ENCODE measurements at places on chromosomes 6 and 20.

DNA sequence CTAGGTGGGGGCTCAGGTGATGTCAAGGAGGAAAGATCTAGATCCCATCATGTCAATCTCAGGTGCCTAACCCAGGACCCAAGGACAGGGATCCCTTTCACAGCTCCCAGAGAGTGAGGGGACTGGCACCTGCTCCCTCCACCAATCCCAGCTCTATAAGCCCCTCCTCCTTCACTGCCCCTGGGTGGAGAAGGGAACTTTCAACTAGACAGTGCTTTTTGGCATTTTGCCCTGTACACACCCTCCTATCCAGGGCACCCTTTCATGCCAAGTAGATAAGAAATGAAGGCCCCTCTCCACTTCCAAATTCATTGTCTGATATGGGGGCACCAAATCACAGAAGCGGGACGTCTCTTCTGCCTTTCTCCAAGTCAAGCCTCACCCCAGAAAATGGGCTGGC is 61.6 kb downstream of the MDGA1 start:
- DNase-seq = no peak

DNA sequence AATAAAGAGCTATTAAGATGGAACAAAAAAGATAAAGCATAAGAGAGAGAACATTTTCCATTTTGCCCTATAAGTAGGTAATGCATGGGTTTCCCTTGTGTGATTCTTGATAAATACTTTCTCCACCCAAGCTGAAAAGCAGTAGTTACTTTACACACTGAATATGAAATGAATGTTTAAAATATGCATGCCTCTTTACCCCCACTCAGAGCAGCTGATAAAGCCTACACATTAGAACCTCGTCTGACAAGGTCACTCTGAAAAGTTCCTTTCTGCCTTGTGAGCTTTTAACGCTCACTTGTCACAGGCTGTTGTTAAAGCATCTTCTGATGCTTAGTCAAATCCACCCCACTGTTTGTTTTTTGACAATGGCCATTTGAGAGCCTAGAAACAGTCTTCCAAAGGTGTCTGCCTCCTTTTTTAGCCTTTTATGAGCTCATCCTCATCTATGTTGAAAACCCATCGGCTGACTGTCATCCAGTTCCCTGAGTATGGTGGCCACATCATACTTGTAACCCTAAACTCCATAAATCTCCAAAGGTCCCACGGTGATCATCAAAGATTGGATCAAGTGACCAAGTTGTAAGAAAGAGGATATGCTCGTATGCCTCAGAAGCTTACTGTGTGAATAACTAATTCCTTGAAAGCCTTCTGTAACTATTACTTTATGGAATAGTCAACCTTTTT is 102.8 kb downstream of the ATXN1 start:
- no peak for DNase-seq

DNA sequence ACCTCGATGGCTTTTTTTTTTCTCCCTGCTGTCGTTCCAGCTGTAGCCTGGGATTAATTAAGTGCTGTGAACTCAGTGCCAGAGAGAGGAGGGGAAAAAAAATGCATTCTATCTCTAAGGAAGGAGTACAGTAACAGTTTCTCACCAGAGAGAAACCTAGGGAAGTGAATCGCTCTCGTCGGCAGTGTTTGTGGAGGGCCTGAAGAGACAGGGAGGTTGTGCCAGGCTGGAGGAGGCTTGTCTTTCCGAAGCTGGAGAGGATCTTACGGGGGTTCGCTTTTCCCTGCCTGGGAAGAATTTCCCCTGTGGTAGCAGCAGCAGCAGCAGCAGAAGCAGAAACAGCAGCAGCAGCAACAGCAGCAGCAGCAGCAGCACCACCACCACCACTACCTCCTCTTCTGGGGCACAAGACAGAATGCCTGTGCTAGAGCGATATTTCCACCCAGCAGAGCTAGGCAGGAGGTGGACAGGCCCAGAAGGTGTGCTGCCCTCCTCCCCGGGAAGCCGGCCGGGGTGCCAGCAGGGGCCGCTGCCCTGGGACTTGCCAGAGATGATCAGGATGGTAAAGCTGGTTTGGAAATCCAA is 186.5 kb downstream of the PDE7B start:
- no peak for DNase-seq

DNA sequence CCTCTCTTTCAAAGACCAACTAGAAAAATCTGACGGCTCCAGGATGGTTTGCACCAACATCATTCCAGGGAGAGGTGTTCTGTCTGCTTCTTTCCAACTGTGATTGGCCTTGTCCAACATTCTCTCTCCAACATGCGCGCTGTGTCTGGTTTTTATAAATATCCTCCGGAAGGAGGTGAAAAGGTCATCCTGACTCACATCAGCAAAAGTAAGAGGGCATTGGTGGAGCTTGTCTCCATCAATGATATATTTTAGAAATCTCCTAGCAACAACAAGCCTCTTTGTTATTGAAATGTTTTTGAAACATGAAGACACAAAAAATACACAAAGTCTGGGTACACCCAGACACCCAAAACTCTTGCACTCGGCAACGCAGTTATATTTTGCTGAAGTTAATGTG is 475.3 kb upstream of the JARID2 start:
- no peak for DNase-seq

DNA sequence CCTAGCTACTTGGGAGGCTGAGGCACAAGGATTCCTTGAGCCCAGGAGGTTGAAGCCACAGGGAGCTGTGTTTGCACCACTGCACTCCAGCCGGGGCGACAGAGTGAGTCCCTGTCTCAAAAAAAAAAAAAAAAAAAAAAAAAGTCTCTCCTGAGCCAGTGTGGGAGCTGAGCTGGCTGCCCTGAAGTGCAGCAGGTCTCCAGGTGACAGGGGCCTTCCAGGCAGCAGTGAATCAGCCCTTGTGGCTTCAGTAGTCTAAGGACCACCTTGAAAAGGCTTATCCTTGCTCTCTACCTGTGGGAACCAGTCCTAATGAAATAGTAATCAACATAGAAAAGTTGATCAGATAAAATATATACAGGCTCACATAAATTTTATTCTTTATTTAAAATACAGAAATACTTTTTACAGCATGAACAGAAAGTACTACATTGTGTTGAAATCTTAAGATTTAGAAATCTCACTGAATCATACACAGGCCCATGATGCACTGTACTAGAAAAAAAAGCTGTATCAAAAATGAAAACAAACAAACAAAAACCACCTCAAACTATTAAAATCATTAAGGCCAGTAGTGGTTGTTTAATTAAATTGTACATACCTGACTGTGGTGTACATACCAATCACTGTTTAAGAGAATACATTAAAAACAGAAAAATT is 128.9 kb downstream of the SCML4 start:
- DNase-seq = no peak

DNA sequence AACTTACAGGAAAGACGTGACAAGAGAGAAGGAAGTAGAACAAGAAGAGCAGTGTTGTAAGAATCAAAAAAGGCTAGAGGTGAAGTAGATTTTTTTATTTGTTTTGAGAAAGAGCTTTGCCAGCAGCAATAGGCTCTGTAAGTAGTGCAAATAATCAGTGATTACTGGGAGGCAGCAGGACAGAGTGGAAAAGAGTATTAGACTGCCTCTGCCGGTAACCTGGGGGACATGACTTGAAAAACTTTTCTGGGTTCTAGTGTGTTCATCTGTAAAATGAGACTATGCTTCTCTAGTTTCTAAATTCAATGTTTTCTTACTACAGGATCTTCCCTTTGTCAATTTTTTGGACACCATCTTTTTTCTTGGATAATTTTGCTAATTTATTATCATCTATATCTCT is 5.8 kb upstream of the IRAK1BP1 start:
- DNase-seq = no peak

- peak; percentile 56 for DNase-seq
These were observed 11.5 kb downstream of the ITPR3 start for GRCh38 chr6:33632558-33633039.

DNA sequence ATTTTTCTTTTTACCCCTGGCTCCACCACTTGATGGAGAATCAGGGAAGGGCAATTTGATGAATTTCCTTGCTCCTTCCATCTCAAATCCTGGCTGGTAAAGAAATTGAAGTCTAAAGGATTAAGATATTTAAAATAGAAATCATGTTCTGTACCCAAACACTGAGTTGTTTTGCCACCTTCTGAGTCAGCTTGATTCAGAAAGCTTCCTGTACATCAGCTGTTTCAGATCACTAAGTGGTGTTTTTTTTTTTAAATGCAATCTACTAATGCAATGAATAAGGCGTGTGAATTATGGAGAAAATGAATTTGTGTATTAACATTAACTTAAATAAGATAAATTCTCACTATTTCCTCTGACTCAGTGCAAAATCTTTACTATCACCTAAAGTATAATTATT is 11.5 kb upstream of the POPDC3 start:
- DNase-seq = no peak

GRCh38 chr6:136582711-136583471 is 32.7 kb upstream of the MAP7 start:
- DNase-seq = peak; percentile 13

GRCh38 chr6:127520066-127520465 is 931 bp upstream of the MTCL3 start:
- peak; percentile 23 for DNase-seq

- no peak for DNase-seq
These were observed 586.8 kb upstream of the MAP3K7 start for GRCh38 chr6:91173651-91174050.

DNA sequence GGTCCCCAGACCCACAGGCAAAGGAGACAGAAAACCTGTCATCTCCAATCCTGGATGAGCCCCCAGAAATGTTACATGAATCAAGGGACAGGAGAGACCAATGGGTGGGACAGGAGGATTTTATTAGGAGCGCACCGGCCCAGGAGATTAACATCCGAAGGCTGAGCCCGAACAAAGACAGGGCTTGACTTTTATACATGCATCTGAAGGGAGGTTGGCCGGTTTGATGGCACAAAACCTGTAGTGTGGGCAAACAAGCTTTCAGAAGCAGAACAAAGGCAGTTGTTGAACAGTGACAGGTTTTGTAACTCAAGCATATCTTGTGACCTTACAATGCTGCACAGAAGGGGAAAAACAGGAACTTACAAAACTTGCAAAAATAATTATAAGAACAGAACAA is 83.9 kb upstream of the GPR6 start:
- no peak for DNase-seq

- no peak for DNase-seq
These were observed 9.9 kb upstream of the NCR2 start for GRCh38 chr6:41325446-41326066.

DNA sequence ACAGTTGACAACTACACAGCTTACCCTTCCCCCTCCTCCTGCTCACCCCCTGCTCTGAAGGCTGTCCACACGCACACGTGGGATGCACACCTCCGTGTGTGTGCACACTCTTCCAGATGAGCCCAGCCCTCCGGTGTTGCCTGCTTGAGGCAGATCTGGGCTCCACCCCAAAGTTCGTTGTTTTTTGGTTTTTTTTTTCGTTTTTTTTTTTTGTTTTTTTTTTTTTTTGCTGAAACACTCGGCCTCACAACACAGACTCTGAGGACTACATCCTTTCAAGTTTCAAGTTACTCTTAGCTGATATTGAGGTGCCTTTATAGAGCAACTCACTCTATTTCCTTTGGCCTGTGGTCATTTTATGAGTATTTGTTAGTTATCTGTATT is 88.2 kb downstream of the RREB1 start:
- no peak for DNase-seq

GRCh38 chr6:15313367-15313766 is 67.5 kb downstream of the JARID2 start:
- DNase-seq = no peak

GRCh38 chr6:45212976-45213375 is 115.2 kb upstream of the RUNX2 start:
- no peak for DNase-seq

DNA sequence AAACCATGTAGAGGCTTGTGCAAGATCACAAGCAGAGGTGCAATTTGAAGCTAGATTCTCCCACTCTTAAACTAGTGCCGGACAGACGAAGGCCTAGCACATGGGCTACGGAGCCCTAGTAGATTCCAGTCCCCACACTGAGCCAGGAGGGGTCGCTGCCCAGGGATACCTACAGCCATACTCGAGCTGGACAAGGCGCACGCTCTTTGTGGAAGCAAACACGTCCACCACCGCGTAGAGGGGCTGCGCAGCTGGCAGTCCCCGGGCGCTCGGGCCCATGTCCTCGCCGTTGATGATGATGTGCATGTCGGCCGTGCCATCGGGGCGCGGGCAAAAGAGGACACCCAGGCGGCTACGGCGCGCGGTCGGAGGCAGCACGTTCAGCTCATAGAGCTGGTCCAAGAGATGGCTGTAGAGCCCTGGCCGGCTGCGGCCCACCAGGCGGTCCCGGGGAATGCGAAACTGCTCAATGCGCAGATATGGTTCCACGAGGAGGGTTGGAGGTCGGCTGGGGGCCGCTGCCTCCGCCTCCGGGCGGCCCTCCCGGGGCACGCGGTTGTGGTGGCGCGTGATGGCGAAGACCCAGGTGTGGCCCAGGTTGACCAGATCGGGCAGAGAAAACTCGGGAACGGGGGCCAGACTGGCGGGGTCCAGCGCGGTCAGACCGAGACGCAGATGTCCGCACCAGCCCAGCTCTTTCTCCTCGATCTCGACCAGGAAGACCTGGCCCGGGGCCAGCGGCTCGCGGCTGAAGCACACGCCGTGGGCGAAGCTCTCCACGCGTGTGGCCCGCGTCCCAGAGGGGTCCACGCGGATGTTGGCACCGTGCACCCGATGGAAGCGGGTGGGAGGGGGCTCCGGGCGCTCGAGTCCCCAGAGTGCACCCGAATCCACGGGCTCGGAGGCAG is 677 bp downstream of the NEURL2 start:
- peak; percentile 52 for DNase-seq

DNA sequence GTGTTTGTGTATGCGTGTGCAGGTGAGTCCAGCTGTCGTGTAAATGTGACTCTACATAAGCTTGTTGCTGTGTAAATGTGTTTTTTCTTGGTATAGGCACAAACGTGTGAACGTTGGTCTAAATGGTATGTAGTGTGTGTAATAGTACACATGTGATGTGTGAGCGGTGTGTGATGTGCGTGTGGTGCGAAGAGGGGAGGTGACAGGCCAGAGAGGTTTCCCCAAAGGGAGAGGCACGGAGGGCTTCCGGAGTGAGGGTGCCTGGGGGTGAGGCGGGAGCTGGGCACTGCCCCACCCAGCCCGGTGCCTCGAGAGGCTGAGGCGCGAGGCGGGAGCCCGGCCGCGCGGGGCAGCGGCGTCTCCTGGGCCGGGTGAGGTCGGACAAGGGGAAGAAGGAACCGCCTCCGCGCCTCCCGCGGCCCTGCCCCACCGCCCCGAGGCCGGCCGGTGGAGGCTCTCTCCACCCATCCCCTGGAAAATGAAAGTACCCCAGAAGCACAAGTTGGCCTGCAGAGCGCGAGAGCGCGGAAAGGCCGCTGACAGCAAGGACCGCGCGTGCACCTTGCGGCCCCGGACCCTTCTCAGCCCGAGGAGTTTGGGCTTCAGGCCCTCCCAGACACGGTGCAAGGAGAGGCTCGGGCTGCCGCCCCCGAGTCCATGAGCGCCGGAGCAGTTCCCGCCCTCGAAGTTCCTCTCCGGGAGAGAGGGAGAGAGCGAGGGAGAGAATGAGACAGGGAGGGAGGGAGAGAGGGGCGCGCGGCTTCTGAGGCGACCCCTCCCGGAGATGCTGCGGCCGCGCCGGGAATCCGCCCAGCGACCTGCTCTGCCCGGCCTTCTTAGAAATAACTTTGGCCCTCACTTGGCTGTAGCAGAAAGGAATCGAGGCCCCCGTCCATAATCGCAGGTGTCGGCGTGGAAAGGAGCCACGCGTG is 43.2 kb upstream of the OSTM1 start:
- DNase-seq = peak; percentile 27

Data from CD4-positive, alpha-beta T cell treated with Interleukin-12 subunit alpha and Interleukin-12 subunit beta, for 1 hour (primary cell).